ENCODE measurements at places on chromosomes 2 and 18. TPM values are rescaled to one million over a fixed set of nuclear protein-coding genes. Genes with fewer than 3 reads are reported as not detected.

GRCh38 chr2:12330916-12331315 lies 385.8 kb upstream of the TRIB2 start:
- DNase-seq, result no peak

DNA sequence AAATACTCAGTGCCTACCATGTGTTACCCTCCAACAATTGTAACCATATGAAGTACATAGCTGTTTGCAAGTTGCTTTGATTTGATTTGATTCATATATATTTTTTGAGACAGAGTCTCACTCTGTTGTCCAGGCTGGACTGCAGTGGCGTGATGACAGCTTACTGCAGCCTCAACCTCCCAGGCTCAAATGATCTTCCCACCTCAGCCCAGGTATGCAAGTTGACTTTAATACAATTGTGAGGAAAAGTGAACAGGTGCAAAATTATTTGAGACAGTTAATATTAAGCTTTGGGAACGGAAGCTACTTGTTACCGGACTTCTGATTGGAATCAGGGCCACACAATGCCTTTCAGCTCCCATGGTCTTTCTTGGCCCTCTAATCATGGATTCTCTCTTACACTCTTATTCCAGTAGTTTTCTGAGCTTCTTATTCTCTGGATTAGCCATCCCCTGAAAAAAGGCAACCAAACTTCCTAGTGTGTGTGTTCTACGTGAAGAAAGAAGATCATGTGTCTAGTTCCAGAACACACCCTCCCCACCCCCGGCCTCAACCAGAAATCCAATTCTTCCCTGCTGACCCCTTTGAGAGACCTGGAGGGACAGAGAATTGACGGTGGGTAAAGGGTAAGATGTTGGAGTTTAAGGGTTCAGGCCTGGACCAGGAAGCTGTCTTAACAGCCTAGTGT lies 1.1 kb upstream of the RPL37A start:
- no peak for DNase-seq

- no peak for DNase-seq
These were observed 16.2 kb downstream of the TOGARAM2 start for GRCh38 chr2:28997237-28997846.

GRCh38 chr2:237782181-237782580 lies 16.4 kb upstream of the RBM44 start:
- no peak for DNase-seq

DNA sequence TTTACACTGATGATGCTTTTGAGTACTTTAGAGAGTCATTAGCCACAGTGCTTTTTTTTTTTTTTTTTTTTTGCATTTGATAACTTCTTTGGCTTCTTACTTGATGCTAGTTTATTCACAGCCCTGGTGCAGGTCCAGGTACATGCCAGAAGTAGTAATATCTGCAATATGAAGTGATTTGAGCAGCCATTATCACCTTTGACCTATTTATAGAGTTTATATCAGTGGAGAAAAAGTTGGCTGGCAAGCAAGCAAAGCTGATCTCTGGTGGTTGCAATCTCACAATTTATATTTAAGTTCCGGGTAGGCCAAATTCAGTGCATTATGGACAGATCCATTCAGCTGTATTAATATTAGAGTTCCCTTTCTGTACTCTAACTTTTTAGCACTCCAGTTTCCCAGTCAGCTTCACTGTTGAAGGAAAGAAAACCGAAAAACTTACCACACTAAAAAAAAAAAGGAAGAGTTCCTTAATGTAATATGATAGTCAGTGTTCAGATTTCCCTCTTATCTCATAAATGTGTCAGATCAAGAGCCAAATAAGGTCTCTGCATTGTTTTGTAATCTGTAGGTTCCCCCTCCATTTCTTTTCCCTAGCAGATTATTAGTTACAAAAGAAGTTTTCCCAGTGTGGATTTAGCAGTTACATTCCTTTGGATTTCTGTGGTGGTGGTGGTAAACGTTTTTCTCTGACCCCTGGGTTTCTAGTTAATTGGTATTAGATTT lies 78.6 kb downstream of the HAUS1 start:
- DNase-seq, result no peak

DNA sequence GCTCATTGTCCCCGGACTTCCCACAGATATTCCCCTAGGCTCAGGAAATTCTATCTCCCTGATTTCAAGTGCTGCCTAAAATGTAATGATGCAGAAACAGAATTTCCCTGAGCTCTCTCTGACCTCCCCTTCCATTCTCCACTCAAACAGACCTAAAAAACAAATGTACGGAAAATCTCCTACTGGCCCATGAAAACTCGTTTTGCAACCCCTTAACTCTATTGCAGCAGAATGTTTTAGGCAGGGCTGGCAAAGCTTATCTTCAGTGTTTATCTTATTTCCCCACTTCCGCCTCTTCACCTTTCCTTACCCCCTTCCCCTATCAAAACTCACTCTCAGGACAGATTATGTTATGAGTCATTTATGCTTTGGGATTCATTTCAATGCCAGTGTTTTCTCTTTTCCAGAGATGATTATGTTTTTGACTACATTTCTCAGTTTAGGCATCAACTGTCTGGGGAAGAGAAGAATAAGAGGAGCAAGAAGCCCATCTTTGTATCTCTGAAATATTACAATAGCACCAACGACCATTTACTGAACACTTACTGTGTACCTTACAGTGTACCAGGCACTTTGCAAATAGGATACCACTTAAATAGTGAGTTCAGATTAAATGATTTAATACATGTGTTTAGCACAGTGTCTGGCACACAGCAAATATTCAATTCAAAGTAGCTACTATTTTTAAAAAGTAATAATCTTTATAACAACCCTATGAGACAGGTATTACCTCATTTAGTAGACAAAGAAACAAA lies 53.9 kb upstream of the STPG4 start:
- DNase-seq, result no peak

DNA sequence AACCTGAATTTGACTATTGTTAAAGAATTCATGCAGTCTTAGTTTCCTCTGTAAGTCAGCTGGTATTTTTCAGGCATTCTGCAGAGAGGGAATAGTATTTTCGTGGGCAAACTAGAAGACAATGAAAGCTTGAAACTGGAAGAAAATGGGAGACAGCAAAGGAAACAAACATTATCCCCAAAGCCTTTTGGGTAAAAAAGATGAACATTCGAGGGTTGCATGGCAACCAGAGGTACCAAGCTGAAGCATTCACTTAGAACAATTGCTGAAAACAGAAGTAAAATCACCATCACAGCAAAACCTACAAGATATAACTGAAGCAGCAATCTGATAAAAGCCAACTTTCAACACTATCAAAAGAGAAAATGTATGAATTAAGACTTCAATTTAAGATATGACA lies 233.7 kb downstream of the SCG2 start:
- no peak for DNase-seq

- no peak for DNase-seq
These were observed 261.9 kb upstream of the ETAA1 start for GRCh38 chr2:67135208-67135607.

DNA sequence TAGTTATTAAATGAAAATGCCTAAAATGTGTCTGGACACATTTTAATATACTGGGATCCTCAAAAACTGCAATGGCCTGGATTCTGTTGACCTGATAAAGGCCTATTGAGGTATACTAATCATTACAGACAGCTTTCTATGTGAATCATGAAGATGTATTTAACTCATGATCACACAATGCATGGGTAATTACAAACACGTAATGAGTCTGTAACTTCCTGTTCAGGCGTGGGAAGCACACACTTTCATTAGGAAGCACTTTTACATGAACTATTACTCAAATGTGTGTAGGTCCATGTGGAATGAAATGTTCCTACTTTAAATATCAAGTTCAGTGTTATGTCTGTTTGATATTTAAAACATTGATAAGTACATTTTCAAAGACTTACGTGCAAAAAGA lies 108.7 kb downstream of the NCKAP5 start:
- DNase-seq, result no peak

GRCh38 chr2:467101-467500 lies 179.2 kb upstream of the ALKAL2 start:
- DNase-seq, result no peak

DNA sequence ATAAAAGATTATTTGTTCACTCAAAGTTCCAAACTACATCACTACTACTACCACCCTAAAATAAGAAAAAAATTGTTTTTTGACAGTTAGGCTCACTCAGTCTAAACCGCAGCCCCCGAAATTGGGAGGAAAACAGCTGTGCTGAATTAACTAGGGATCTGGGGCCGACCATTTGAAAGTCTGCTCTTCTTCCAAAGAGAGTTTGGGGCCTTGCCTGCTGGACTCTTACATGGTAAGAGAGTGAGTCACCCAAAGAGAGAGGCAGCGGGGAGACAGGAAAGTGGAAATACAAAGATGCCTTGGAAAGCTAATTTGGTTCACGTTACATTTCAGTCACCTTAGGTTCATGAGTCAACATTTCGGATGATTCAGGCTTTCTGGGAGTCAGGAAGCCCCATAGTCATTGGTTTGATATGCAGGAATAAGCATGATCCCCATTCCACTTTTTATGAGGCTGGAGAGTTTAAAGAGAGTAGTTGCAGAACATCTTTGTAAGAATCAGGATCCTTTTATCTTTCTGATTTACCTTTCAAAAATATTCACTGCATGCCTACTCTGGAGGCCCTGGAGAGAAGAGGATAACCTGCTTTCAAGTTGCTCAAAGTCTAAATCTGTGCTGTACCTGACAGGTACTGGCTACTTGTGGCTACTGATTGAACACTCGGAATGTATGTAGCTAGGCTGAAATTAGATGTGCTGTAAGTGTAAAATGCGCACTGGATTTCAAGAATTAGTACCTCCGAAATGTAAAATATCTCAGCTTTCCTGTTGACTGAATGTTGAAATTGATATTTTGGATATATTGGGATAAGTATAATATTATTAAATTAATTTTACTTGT lies 995 bp upstream of the RTN4 start:
- DNase-seq, result peak; percentile 16

The GKN1 gene
- not detected for total RNA-seq

The LRP2 gene
- 27.5 TPM for total RNA-seq

The GALNT5 gene
- total RNA-seq, result 0.20 TPM

The HSPE1 gene
- 203 TPM for total RNA-seq

The PLEKHH2 gene
- total RNA-seq, result 2.1 TPM

The PJVK gene
- total RNA-seq, result 5.8 TPM

The ORC2 gene
- 40.3 TPM for total RNA-seq

The ABCG8 gene
- total RNA-seq, result not detected

The CNDP1 gene
- total RNA-seq, result 0.59 TPM

The NLRC4 gene
- total RNA-seq, result not detected

The IL37 gene
- total RNA-seq, result not detected

The NIF3L1 gene
- 49.8 TPM for total RNA-seq
